ENCODE measurements at places on chromosomes 1 and 21.

DNA sequence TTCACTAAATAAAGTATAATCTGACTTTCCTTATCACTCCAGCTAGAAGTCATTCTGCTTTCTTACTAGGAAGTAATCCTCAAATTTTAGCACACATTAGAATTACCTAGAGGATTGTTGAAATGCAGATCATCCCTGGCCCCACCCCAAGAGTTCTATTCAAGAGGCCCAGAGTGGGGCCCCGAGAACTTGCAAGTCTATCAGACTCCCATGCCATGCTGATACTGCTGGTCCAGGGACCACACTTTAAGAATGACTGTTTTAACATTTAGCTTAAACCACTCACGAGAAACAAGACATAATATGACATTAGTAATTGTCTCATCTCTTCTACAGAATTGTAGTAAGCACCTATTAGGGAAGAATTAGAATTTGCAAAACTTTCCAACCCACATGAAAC, 7.7 kb upstream of the SYNJ1 start:
- no peak for DNase-seq

GRCh38 chr1:39576016-39576657, 453 bp downstream of the PABPC4 start:
- peak; percentile 54 for DNase-seq

DNA sequence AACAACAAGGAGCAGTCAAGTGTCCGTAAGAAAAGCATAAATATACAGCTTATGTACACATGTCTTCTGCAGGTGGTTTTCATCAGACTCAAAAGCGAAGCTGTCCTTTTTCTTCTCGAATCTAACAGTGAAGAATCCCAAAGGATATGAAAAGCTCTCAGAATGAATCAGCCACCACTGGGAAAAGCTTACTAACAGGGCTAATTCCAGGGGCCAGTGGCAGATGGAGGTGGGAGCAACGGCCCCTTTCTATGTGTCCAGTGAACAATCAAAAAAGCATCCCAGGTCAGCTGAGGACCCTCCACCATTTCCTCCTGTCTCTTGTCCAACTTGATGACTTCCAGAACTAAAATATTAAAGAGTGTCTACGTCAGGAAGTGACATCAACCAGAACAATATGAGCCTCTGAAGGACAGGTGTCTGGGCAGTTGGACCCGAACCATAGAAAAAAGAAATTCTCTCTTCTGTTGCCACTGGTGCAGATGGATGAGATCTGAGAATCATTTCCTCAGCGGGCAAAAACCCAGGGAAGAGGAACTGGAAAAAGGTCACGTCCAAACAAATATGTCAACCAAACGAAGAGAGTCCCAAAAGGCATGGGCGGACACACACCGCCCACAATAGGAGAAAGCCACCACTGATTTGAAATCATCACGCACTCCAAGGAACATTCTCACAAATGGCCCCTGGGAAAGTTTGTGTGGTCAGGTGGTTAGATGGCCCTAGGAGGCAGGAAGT, 70.4 kb upstream of the TIAM1 start:
- DNase-seq: no peak

- peak; percentile 23 for DNase-seq
These were observed 269.0 kb upstream of the PRMT6 start for GRCh38 chr1:106787520-106787919.

- DNase-seq: no peak
These were observed 3.4 kb downstream of the PRR9 start for GRCh38 chr1:153220606-153221303.

DNA sequence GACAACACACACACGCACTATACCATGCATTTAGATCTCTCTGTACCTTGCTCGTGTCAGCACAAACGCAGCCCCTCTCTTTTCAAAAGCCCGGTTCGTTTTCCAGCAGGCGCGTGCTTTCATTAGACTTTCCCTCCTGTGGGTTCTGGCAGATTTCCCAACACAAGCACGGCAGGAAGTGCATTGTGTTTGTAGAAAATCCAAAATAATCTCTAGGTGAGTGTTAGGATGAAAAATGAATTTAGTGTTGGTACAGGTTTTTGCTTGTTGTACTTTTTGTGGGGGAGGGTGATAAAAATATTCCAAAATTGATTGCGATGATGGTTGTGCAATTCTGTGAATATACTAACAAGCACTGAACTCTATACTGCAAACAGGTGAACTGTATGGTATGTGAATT, 54.1 kb upstream of the POFUT2 start:
- peak; percentile 9 for DNase-seq

DNA sequence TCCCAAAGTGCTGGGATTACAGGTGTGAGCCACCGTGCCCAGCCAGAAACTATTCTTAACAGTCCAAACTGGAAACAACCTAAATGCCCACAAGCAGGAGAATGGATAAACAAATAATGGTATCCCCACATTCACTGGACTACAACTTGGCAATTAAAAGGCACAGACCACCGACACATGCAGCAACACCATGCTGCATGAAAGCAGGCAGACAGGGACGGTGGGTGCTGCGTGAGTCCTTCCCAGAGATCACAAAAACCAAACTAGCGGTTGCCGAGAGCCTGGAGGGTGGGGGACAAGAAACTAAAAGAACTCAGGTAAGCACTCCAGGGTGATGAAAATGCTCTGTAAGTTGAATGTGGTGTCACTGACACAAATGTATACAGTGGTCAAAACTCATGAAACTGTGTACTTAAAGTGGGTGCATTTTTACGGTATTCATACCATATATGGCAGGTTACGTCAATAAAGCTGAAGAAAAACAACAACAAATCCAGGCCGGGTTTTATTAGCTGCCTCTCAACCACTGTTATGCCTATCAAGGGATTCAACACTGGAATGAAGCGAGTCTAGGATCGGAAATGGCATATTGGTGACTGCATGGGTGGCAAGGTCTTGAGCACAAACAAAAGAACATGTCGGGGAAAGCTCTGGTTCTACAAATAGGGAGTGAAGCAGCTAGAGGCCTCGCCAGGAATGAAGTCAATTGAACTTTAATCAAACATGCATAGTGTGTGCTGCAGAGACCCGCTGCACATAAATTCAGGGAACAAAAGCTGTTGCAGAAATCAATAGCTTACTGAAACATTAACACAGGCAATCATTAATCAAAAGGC, 52.4 kb downstream of the SLC45A1 start:
- DNase-seq: peak; percentile 72

GRCh38 chr1:11198257-11198656, 9.1 kb downstream of the ANGPTL7 start:
- DNase-seq: no peak

DNA sequence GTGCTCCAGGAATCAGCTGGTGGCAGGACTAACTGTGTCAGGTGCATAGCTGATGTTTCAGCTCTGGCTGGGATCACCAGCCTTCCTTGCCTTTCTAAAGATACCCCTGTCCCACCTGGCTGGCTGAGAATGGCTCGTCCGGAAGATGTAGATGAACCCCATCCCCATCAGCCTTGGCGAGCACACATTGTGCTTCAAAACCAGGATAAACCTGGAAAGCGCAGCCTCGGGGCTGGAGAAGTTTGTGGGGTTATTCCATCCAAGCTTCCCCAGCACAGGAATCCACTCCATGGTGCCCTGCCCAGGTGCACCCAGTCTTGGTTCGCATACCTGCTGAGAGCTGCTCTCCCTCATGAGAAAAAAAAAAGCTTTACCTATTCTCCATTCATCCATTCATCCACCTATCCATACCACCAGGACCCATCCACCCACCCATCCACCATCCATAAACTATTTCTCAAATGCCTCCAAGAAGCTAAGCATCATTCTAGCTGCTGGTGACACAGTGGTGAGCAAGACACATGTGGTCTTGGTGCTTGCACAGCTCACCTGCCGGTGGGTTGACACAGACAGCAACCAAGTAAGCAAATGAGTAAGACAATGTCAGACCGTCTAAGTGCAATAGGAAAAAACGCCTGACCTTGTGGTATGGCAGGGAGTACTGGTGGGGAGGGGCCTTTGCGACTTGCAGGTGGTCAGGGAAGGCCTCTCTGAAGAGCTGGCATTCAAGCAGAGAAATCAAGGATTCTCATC, 94.0 kb downstream of the DMRTB1 start:
- no peak for DNase-seq

- no peak for DNase-seq
These were observed 124.8 kb upstream of the AJAP1 start for GRCh38 chr1:4529446-4530165.

GRCh38 chr1:217027403-217028080, 304.3 kb upstream of the ESRRG start:
- no peak for DNase-seq

GRCh38 chr1:15065291-15065690, 88.3 kb upstream of the TMEM51 start:
- no peak for DNase-seq

- no peak for DNase-seq
These were observed 36.5 kb downstream of the MACO1 start for GRCh38 chr1:25467193-25467592.

GRCh38 chr1:200674838-200675587, 5.3 kb upstream of the DDX59 start:
- DNase-seq: no peak

DNA sequence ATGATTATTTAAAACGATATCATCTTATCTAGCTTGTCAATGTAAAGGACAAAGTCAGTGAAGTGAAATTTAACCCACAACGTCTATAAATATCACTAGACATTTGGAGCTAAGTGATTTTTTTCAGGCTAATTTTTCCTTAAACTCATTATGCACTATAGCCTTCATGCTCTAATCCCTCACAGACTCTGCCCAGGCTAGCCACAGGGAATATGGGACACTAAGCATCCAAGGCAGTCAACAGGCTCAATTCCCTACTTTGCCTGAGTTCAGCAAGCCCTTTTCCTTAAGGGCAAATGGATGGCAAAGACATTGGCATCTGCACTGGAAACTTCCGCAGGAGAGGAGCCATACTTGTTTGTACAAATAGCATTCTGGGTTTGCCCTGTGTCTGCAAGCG, 577.0 kb downstream of the LMO4 start:
- DNase-seq: no peak

DNA sequence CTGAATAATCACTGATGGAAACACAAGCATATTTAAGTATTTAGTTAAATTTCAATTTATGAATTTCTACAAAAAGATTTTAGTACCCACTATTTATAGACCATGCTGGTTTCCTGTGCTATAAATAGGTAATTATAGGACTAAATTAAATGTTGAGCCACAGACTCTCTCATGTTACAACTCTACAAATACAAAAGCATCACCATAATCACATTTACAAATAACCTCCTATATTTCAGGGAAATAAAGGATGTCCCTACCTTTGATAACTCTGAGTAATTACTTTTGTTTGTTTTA, 32.6 kb upstream of the CCDC190 start:
- DNase-seq: no peak

- no peak for DNase-seq
These were observed 100.0 kb upstream of the NRIP1 start for GRCh38 chr21:15164678-15165303.

GRCh38 chr1:76802094-76802493, 65.2 kb upstream of the ST6GALNAC5 start:
- DNase-seq: peak; percentile 10

DNA sequence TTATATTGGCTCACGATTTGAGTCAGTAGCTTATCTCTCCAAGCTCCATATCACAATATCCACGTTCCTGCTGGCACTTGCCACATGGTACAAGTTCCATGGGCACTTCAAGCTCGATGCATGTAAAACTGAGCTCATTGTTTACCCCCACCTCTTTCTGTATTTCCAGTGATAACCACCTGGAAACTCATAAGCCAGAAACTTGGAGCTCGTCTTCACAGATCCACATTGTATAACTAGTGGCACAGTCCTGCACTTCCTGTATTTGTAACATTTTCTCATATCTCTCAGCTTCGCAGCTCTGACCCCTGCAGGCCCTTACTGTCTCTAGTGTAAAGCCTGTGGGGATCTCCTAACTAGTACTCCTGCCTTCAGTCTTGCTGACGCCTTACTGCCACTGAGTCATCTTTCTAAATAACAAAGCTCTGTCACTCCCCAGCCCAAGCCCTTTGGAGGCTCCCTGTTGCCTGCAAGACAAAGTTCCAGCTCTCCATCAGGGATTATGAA, 6.5 kb upstream of the C2CD4D start:
- no peak for DNase-seq

- no peak for DNase-seq
These were observed 27.0 kb downstream of the SDC3 start for GRCh38 chr1:30881319-30882181.

- DNase-seq: no peak
These were observed 121.9 kb downstream of the MATN1 start for GRCh38 chr1:30601316-30602085.

- peak; percentile 36 for DNase-seq
These were observed 146.0 kb upstream of the KIAA0040 start for GRCh38 chr1:175338387-175339135.

- no peak for DNase-seq
These were observed 101.5 kb upstream of the IFFO2 start for GRCh38 chr1:19057784-19058475.

GRCh38 chr21:44494956-44495355, 39.6 kb downstream of the LRRC3 start:
- no peak for DNase-seq

GRCh38 chr1:233759665-233760064, 144.8 kb upstream of the SLC35F3 start:
- no peak for DNase-seq

DNA sequence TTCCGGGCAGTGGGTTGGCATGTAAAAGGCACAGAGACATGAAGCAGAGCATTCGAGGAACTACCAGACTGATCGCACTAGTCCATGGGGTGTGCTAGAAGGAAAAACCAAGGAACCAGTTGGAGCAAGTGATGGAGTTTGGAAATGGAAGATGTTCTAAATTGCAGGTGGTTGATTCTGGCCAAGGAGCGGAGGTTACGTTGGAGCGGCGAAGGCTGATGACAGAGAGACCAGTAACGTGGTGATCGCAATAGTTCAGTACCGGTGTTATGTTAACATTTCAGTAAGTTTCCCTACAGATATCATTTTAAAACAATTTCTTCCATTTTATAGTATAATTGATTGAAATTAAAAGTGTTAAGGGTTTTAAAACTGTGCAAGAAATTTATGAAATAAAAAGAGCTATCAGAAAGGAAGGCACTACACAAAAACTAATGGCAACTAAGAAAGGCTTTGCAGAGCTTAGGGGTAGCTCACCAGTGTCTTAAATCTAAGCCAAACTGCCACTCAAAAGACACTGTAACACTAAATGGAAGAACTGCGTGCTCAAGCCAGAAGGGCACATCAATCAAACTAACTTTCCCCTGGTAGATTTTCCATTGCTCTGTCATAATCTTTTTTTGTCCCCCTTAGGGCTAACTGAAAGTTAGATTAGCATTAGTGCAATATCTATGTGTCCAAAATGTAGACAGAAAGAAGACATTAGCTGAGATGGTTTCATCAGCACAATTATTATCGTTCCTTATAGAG, 11.3 kb upstream of the HEATR1 start:
- no peak for DNase-seq

Data from retina (tissue), 1 donor.